Fibroblast of skin of back (primary cell): ENCODE measurements at places on chromosomes 5 and 9.

DNA sequence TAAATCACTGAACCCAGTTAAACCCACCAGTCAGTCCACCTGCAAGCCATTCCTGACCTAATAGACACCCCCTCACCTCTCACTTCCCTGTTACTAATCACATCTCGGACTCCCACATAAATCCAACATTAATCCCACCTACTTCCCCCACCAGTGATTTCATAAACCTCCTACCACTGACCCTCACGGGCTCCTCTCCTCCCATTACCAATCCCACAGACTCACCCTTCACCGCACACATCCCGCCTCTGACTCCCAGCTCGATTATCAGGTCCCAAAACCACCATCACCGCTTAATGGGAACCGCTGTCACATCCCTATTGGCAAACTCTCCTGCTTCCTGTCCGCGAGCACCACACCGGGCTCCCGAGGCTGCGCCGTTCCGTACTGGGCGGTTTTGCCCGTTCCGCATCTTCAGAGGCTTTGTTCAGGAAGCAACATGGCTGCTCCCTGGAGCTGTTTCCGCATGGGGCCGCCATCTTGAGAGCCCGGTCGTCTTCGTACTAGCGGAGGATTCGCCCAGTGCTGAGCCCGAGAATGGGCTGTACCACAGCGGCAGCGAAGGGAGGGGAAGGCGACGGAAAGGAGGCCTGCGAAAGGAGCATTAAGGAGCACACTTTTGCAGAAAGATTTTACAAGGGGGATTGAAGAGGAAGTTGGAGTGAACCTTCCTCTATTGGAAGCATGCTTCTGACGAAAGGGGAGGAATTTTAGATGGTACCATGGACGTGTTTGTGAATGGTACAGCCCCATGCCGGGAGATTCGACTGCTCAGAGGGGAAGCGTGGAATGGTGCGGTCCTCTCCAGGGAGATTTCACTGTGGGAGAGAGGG, at the start of gene ZNF300:
TSS of gene ZNF300 (minus strand) at position 502 of the 833 bp plus-strand sequence. CDS start 1,825 bp downstream, outside the sequence.
- peak; percentile 92 for DNase-seq

GRCh38 chr5:93421468-93421867, 159.6 kb downstream of the NR2F1-AS1 start:
- DNase-seq = no peak

- peak; percentile 49 for DNase-seq
These were observed 6.8 kb upstream of the ANKRD33B start for GRCh38 chr5:10556893-10557746.

DNA sequence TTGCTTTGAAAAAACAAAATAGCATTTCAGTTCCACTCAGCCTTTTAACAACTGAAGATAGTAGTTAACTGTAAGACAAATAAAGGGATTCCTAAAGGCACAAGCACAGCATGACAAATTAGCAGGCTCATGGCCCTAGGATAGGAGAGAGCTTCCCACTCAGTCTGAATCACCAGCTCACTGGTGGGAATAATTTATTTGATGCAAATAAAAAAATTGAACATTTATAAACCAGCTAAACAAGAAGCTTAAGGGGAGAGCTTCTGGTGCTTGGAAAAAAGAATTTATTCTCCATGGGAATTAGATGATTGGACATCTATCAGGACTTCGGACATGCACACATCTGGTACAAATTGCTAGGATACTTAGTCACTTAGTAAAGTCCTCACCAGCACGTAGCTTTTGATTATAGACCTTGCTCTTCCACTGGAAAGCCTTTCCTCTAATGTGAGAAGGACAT, 294.1 kb upstream of the TNC start:
- DNase-seq = peak; percentile 74

GRCh38 chr9:95788021-95788420, 87.5 kb upstream of the ERCC6L2 start:
- DNase-seq = peak; percentile 60

DNA sequence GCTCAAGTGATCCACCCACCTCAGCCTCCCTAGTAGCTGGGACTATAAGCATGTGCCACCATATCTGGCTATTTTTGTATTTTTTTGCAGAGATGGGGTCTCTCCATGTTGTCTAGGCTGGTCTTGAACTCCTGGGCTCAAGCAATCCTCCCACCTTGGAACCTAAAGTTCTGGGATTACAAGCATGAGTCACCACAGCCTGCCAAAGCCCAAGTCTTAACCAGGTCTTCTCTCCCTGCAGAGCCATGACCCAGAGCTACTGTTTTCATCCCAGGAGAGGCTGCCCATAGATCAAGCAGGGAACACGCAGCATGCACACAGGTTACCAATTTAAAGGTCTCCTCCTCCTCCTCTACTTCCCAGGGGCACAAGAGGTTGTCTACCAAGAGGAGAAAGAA, 29.7 kb downstream of the PCDHGC5 start:
- peak; percentile 26 for DNase-seq

GRCh38 chr5:141716009-141716408, 34.0 kb upstream of the ARAP3 start:
- no peak for DNase-seq

- no peak for DNase-seq
These were observed 84.9 kb downstream of the PPIC start for GRCh38 chr5:122951658-122952057.

DNA sequence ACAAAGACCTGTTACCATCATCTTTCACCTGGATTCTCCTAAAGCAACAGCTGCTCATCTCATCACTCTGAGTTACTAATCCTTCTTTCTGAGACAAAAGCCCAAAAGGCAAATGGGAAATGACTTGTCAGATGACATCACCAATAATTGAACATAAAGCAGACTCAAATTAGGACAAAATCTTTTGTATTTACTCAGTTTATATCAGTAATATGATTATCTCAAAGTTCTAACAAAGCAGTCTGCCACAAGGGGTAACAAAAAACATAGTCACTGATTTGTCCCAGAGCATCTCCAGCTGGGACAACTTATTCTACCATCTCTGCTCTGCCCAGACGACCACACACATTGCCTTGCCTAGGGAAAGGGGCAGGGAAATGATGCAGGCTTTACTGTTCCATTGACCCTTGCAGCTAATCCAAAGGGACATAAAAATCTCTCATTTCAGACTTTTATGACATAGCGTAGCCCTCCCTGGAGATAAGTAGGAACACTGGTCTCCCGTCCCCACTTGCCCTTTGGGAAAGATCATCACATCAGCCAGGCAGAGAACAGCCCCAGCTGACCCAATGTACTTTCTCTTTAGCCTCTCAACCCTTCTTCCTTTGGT, 249.5 kb upstream of the PTGER4 start:
- DNase-seq = no peak

DNA sequence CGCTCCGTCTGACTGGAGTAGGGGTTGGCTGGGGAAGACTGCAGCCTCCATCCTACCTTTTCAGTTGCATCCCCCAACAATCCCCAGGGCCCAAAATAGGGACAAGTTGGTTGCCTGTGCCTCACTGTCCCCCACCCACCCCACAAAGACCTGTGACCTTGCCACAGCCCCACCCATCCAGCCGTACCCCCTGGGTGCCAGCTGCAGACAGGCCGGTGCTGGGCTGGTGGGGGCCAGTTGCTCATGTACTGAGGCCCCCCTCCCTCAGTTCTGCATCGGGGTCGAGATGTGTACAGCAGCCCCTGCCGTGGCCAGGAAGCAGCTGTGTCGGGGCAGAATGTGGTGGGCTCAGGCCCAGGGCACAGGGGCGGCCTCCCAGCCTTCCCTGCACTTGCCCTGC, 374 bp downstream of the LCNL1 start:
- no peak for DNase-seq

- DNase-seq = peak; percentile 92
These were observed 40.2 kb downstream of the RXRA start for GRCh38 chr9:134366223-134367031.

GRCh38 chr5:66741394-66741793, 145.2 kb downstream of the MAST4 start:
- no peak for DNase-seq

GRCh38 chr9:35002623-35003022, 13.1 kb downstream of the DNAJB5 start:
- no peak for DNase-seq

DNA sequence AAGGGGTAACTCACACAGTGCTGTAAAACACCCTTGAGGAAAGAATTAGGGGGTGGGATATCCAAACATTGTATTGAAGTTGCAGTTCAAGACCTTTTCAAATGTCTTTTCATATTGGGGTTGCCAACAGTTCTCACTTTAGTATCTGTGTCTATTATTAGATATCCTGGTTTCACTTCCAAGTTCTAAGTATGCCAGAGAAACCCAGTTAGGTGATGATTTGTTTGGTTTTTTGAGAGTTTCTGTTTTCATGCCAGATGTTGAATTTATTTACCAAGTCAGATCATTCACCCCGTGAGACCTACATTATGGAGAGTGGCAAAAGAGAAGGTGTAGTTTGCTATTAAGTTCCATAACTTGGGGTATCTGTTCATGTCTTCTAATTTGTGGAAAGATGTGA, 64.5 kb downstream of the C9orf152 start:
- DNase-seq = no peak

DNA sequence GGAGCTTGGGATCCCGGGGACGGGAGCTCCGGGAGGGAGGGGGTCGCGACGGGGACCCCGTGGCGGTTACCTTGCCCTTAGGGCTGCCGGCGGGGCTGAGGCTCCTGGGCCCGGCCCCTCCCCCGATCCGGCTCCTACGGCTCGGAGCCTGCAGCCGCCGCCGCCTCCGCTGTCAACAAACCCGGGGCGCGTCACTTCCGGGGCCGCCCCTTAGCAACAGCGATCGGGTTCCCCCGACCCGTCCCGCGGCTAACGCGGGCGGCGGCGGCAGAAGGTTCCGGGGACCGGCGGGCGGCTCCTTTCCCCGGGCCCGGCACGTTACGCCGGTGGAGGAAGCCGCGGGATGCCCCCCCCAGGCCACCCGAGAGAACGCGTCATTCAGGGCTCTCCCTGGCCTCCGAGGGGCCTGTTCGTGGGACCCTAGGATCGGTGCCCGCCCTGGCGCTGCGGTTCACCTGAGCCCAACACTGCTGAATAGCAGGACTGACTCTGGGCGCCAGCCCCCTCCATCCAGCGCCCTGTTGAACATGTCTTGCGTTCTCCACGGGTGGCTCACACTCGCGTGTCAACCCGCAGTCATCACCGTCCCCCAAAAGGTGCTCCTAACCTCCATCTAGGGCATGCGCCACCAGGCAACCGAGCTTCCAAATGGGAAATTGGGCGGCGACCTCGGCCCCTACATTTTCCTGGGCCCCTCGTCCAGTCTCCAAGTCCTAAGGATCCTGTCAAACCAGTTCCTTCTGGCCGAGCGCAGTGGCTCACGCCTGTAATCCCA, at the start of gene ZER1:
TSS of gene ZER1 (minus strand) at position 183 of the 775 bp plus-strand sequence. CDS start 16,362 bp downstream, outside the sequence.
- peak; percentile 88 for DNase-seq

GRCh38 chr5:17406423-17406838, 91.6 kb upstream of the TAF11L2 start:
- DNase-seq = no peak

- DNase-seq = no peak
These were observed 138.7 kb downstream of the YTHDC2 start for GRCh38 chr5:113652161-113652560.

- DNase-seq = no peak
These were observed 56.9 kb upstream of the ALDH1A1 start for GRCh38 chr9:73009649-73010288.

DNA sequence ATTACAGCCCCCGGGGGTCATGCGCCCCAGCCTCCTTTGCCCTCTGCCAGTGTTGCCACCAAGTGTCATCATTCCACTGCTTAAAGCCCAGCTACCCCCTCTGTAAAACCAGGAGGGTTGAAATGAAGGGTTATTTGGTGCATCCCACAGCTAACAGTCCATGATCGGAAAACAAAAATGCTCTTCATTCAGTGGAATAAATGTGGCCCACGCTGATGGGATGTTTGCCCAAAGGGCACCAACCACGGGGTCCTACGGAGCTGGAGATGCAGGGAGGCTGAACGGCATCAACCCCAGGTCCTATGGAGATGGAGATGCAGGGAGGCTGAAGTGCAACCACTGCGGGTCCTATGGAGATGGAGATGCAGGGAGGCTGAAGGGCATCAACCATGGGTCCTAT, 218.5 kb upstream of the IRX1 start:
- DNase-seq = no peak

DNA sequence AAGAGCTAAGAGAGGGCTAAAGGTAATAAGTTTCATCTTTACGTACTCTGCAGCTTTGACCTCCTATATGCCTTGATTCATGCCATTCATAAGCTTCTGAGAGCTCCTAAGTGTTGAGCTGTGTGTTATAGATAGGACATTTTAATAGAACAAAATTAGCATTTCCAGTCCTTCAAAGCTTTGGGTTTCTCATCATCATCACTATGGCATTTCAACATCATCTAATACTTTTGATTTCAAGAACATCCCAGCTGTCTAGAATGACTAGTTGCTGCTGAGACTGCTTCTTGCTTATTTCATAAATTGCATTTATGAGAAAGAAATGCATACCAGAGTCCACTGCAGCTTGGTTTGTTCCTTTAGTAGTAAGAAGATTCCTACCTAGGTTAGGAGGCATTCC, 201.7 kb downstream of the SGCD start:
- DNase-seq = no peak

- peak; percentile 38 for DNase-seq
These were observed 80.6 kb upstream of the ZNF366 start for GRCh38 chr5:72587661-72588308.

GRCh38 chr9:20558566-20559016, 63.7 kb downstream of the MLLT3 start:
- DNase-seq = peak; percentile 96

DNA sequence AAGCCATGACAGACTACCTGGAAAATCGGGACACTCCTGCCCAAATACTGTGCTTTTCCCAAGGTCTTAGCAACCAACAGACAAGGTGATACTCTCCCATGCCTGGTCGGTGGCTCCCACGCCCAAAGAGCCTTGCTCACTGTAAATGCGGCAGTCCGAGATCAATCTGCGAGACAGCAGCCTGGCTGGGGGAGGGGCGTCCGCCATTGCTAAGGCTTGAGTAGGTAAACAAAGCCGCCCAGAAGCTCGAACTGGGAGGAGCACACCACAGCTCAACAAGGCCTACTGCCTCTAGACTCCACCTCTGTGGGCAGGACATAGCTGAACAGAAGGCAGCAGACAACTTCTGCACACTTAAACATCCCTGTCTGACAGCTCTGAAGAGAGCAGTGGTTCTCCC, 272.1 kb upstream of the CCNG1 start:
- no peak for DNase-seq
